Stimulated activated CD4-positive, alpha-beta T cell treated with anti-CD3 and anti-CD28 coated beads, Interleukin-2, amount 100 ng/mL, for 4 hours (primary cell): ENCODE measurements at places on chromosomes 12 and 14.

- no peak for DNase-seq
Measured at GRCh38 chr14:20970647-20970982, 15.3 kb downstream of the RNASE2 start.

DNA sequence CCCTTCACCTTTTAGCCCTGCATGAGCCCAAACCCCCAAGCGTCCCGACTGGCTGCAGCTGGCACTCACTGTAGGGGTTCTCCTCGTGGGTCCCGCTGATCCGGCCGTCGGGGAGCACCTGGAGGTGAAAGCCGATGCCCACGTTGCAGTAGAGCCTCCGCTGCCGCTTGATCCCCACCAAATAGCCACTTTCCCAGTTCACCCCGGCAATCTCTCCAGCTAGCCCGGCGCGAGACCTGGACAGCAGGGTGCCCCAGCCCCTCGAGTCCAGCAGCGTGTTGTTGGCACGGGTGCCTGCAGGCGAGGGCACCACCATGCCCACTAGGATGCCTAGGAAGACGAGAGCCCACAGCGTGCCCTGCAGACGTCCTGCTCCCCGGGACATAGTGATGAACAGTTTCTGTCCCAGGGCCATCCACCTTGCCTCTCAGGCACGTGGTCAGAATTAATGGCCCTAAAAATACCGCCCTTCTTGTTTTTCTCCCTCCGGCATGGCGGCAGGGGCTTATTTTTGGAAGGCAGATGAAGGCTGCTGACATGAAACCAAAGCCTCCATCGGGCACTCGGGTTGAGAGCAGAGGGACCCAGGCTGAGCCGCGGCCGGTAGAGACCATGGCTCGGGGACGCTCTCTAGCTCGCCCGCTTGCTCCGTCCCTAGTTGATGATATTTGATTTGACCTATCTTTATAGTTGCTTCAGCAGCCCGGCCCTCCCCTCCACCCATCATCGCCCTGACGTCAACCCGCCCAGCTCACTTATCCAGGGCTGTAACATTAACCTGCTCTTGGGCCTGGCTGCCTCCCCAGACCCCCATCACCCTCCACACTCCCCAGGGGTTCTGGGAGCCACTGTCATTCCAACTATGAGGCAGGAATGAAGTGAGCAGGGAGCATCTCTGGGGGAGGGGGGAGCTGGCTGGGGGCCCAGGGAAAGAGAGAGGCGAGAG, at the start of gene FGF6:
TSS of gene FGF6 (minus strand) at position 660 of the 946 bp plus-strand sequence. CDS start at position 415, 245 bp downstream.
- DNase-seq = no peak

GRCh38 chr12:113065126-113066007, 8.8 kb downstream of the DTX1 start:
- no peak for DNase-seq

GRCh38 chr12:74619884-74620283, 82.2 kb downstream of the ATXN7L3B start:
- DNase-seq = no peak

DNA sequence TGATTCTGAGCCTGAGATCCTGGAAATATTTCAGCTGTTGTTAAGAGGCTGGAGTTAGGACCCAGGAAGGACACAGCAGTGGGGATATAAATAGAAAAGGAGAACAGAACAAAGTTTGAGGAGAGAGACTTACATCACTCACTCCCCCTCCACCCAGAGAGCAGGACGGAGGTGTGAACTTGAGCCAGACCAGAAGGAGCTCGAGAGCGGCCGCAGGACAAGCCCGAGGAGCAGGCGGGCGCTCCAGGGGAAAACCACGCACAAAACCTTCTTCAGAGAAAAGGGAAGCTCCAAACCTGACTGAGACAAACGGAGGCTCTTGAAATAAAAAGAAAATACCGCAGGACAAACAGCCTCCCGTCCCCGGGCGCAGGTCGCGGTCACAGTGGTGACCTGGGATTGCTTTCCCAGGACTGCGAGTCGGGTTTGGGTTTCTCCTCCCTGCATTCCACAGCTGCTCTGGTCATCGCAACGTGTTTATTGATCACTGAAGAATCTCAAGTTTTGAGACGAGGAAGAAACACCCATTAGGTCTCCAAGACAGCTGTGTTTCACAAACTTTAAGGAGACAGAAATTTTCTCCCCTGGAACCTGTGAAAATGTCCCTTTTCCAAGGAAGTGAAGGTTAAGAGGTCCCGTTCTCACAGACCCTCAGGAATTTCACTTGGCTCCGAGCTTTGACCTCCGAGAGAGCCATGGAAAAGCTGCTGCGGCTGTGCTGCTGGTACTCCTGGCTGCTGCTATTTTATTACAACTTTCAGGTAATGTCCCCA, at the start of gene ADGRD1:
TSS of gene ADGRD1 (plus strand) at position 137 of the 773 bp plus-strand sequence. CDS start at position 696, 559 bp downstream.
- no peak for DNase-seq

DNA sequence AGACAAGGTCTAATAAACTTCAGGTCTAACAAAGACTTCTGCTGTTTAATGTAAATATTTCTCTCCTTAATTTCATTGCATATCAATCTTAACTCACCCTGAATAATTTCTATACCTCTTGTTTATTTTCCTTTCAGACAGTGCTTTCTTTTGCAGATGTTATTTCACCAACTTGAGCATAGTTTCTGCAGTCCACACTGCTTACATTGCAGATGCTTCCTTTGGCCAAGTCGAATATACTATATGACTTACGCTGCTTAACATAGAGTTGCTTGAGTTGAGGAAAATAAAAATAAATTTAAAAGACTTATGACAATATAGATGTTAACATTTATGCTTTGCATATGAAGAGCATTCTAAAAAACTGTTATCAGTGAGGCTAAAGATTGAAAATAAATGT, 217.7 kb downstream of the PTPRO start:
- no peak for DNase-seq

GRCh38 chr12:100661300-100661951, 87.9 kb downstream of the GAS2L3 start:
- DNase-seq = no peak

GRCh38 chr12:6204533-6205143, 4.4 kb downstream of the CD9 start:
- DNase-seq = no peak

DNA sequence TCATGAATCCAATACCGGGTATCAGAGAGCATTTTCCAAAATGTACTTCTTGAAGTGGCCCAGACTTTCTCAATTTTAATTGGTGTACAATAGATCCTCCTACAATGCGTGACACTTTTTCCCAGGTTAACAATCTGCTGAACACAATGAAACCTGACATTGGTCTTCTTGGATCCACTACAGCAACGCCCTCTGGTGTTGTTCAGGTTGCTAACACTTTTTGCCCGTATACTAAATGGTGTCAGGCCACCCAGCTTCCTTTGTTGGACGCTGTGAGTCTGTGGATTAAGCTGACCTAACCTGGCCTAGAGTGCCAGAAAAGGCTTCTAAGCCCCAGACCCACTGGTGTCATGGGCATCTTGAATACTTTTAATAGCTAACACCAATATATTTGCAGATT, 89.2 kb downstream of the KCNK10 start:
- DNase-seq = no peak

DNA sequence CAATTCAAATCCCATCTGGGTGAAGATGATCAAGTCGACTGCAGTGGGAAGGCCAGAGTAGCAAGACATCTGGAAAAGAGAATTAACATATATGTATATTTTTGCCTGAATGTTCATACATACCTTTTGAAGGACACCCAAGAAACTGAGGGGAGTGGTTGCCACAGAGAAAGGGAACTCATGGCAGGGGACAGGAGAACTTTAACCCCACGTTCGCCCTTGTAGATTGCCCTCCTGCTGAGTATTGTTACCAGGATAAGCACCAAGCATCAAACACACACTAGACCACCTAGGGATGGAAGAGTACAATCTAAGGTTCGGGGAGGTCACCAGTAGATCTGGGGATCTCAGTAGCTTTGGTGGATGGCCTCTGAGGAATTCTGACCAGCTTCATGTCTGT, 9.7 kb downstream of the KRT1 start:
- DNase-seq = no peak

DNA sequence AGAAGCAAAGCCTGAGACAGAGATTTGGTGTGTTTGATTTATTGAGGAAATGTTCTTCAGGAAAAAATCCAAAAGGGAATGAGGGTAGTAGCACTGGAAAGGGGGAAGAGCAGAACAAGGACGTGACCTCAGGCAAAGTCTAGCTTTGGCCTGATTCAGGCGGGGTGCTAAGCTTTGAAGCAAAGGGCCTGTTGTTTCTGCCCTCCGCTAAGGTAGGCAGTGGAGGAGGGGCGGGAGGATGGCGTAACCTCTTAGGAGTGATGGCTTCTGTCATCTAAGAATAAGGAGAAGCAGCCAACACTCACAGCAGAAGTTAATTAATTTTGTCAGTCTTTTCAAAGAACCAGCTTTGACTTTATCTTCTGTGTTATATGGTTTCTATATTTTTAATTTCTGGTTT, 20.4 kb downstream of the ABHD12B start:
- DNase-seq = no peak

- DNase-seq = no peak
Measured at GRCh38 chr12:75389061-75389460, 1.8 kb upstream of the GLIPR1L2 start.

DNA sequence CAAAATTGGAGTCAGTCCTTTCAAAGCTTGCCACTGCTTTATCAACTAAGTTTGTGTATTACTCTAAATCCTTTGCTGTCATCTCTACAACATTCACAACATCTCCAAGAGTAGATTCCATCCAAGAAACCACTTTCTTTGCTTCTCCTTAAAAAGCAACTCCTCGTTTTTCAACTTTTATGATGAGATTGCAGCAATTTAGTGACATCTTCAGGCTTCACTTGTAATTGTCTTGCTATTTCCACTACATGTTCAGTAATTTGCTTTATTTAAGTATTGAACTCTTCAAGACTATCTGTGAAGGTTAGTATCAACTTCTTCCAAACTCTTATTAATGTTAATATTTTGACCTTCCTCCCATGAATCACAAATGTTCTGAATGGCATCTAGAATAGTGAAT, 747.9 kb downstream of the TMTC2 start:
- no peak for DNase-seq

DNA sequence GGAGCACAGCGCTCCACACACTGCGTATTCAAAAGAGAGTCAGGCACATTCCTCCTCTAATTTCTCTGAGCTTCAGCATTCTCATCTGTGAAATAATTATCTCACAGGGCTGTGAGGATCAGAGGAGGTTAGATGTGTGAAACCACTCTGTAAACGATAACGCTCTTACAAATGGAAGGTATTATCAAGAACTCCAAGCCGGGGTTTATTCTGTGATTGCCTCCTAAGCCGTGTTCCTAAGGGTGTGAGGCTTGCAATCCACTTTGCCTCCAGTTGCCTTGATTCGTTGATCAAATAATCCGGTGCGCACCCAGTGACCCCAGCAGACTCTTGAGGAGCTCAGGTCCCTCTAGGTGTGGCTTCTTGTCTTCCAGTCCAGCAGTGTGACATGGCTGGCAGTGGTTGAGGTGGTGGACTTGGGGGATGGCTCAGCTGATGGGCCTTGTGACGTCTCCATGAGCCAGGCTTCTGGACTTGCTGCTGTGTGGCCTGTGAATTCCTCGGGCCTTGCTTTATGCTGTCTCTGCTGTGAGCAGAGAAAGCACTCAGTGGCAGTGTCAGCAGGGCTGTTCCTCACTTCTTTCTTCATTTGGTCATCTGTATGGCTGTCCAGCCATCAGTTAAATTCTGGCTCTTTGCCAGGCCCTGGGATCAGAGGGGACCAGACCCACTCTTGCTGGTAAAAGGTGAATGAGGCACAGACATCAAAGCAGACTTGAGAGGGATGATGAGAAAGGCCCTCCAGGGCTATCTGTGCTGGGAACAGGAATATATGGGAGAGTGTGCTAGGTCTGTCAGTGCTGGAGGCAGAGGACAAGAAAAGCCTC, 71.0 kb downstream of the SLC25A47 start:
- no peak for DNase-seq

DNA sequence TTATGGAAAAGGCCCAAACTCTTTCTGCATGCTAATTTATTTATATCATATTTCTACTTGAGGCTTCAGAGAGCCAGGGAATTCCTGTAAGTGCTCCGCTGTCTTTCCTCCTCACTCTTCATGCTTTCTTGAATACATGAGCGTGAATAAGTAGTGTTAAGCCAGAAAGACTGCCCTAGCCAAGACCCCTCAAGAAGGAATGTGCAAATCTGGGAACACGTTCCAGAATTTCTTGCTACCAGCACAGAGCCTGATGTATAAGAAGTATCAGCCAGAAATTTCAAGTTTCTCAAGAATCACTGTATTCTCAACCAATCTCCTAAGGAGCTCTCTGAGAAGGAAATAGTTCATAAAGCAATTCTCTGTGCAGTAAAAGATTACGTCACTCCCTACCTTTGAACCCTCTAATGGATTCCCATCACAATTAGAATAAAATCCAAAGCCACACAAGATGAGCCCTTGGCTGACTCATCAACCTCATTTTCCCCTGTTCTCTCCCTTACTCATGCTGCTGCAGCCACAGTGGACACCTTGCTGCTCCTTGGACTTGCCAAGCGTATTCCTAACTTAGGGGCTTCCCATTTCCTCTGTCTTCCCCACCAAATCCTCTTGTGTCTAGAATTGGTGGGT, 6.9 kb upstream of the TSPAN8 start:
- DNase-seq = no peak

GRCh38 chr14:23454445-23454856, 15.1 kb upstream of the NGDN start:
- DNase-seq = no peak

DNA sequence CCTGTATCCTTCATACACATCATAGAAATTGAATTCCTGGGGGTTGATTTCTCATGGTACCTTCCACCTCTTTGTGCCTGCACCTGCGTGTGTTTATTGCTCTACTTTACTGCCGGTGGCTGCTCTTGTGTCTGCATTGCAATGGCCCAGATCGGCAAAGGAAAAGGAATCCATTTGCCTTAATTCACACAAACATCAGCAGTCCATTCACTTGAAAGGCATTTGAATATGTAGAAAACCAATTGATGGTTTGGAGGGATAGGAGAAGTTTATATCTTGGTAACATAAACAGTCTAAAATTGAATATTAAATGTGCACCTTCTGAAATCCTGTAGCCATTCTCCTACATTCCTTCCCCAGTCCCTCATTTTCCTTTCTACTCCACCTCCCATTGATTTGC, 74.0 kb downstream of the SNAPC1 start:
- DNase-seq = no peak

DNA sequence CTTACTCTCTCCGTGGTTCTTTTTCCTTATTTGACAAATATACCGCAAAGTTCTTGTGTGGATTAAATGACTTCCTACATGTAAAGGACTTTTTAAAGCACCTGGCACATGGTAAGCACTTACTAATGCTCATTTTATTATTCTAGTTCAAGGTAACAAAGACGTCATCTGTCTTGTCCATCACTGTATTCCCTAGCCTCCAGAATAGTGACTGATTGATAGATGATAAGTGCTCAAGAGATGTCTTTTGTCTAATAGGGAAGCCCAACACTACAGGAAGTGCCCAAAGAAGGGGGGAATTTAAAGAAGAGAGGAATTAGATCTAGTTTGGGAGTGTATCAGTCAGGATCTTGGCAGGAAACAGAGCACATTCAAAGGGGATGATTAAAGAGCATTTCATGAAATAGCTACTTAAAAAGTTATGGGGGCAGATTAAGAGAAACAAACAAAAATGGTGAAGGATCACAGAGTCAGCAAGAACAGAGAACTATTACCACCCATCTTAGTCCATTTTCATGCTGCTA, 151.9 kb downstream of the GXYLT1 start:
- DNase-seq = no peak

GRCh38 chr14:90023176-90023896, 38.5 kb upstream of the KCNK13 start:
- no peak for DNase-seq

- no peak for DNase-seq
Measured at GRCh38 chr12:33054371-33054770, 157.8 kb upstream of the PKP2 start.

- no peak for DNase-seq
Measured at GRCh38 chr12:93621986-93622385, 49.5 kb downstream of the SOCS2 start.
